T-cell (primary cell): ENCODE measurements at places on chromosomes 12 and 14. TPM values are rescaled to one million over a fixed set of nuclear protein-coding genes. Genes with fewer than 3 reads are reported as not detected.

The C12orf50 gene
- total RNA-seq: 0.09 TPM

The FGF6 gene
- not detected for total RNA-seq

The ANKS1B gene
- 0.18 TPM for total RNA-seq

The PSMC1 gene
- total RNA-seq: 57.3 TPM

The RNASE3 gene
- not detected for total RNA-seq

DNA sequence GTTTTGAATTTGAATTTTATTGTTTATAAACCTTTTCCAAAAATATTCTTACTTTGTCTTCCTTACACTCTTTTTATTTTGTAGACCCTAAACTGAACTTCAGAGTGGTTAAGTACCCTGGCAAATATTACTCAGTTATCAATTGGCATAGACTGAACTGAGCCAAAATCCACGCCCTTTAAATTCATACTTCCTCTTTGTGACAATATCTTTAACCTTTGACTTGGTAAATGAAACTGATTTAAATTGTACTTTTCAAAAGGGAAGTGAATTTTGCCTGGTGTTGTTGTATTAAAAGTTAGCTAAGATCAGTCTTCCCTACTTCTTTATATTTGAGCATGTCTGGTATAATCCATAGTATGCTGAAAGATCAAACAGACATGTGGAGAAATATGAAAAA lies 184.3 kb upstream of the USP15 start:
- no peak for DNase-seq

- no peak for DNase-seq
Observed at GRCh38 chr12:31322801-31323207, 3.1 kb downstream of the SINHCAF start.

DNA sequence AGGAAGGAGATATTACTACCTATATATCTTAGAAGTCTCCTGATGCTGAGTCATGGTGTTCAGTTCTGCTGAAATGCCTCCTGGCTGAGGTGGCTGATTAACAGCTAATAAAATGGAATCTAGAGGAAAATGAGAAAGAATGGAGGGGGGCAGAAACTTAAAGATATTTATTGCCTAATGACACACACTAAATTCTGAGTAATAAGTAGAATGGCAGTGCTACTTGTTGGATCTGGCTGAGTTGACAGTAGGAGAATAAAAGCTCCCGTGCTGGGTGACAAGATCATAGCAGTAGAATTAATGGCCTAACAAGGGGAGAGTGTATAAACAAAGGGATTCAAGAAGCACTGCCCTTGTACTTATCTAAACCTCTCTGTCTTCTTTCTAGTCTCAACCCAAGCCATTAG lies 137.5 kb downstream of the CNTN1 start:
- DNase-seq: no peak

DNA sequence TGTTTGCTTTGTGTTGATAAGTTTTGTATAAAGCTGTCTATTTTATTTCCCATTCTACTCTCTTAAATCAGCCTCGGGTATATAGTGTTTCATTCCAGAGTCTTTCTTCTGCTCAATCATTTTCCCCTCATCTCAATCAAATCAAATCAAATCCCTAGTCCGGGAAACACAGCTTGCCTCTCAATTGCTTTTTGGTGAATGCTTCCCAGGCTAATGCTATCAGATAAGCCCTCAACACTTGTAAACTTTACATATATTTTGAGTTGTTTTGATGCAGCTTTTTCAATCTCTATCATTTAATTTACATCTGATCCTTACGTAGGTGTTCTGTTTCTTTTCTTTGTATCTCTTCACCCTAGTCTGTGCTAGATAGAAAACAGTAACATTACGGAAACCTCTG lies 416.7 kb upstream of the PDE3A start:
- DNase-seq: no peak

DNA sequence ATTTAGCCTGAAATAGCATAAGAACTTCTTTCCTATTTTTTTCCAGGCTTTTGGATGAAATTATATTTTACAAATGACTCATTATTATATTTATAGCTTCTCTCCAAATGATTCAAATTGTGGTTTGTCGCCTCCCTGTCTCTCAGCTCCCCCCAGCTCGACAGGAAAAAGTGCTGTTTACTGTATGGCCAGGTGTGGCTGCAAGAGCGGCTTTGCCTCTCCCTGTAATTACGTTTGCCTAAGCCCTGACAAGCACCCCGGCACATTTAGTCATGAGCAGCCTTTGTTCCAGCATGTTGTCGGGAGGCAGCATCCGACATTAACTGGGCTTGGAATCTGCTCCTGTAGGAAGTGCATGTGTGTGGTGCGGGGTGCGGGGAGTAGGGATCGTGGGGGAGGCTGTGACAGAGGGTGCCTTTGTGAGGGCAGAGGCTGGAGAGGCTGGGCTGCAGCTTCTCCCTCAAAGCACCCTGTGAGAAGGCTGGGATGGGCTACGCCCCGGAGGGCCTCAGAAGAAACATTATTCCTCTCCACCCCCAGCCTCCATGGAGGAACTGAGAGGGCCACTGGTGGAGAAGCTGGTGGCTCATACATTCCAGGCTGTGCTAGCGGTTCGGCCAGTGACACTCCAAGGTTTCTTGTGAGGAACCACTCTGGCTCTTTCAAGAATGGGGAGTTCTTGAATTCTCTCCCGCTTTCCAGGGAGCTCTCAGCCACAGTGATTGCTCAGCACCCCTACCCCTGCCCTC lies 42.1 kb upstream of the CTDSP2 start:
- peak; percentile 19 for DNase-seq

DNA sequence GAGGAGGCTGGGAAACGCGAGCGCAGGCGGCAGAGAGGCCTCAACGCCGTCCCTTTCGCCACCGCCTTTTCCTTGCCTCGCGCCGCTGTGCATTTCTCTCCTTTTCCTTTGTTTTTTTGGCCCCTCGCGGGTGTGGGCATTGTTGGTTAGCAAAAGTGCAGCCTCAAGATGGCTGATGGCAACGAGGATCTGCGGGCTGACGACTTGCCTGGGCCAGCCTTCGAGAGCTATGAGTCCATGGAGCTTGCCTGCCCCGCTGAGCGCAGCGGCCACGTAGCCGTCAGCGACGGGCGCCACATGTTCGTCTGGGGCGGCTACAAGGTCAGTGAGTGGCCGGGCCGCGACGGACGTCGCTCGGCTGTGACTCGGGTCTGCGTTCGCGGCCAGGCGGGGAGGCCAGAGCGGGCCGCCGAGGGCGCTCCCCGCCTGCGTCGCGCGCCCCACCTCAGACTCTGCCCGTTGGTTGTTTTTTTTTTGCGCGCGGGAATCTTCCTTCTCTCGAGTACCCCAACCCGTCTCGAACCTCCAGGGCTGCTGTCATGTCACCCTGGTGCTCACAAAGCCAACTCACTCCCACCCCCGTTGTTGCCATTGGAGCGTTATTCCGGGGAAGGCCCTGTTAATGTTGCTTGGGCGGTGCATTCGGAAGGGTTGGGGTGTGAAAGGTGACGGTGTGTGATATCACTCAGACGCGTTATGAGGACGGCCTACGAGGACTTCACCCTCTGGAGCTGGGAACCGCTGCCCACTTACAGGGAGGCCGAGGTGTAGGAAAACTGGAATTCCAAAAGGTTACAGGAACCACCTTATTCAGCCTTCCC lies 558 bp downstream of the KLHDC2 start:
- DNase-seq: peak; percentile 68

DNA sequence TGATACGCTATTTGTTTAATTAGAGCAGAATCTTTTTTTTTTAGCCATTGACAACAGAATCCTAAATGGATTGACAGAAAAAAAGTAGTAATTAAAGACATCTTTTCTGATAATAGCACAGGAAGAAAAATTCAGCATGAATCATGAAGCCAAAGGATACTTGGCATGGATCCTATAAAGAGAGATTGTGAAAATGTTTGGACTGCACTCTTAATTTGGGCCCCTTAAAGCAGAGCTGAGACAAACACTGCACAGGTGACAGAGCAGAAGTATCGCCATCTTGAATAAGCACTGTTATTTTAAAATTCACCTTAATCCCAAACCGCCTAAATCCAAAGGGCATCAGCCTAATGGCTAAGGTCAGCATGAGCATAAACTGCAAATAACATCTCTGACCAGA lies 48.8 kb upstream of the SEL1L start:
- DNase-seq: no peak

DNA sequence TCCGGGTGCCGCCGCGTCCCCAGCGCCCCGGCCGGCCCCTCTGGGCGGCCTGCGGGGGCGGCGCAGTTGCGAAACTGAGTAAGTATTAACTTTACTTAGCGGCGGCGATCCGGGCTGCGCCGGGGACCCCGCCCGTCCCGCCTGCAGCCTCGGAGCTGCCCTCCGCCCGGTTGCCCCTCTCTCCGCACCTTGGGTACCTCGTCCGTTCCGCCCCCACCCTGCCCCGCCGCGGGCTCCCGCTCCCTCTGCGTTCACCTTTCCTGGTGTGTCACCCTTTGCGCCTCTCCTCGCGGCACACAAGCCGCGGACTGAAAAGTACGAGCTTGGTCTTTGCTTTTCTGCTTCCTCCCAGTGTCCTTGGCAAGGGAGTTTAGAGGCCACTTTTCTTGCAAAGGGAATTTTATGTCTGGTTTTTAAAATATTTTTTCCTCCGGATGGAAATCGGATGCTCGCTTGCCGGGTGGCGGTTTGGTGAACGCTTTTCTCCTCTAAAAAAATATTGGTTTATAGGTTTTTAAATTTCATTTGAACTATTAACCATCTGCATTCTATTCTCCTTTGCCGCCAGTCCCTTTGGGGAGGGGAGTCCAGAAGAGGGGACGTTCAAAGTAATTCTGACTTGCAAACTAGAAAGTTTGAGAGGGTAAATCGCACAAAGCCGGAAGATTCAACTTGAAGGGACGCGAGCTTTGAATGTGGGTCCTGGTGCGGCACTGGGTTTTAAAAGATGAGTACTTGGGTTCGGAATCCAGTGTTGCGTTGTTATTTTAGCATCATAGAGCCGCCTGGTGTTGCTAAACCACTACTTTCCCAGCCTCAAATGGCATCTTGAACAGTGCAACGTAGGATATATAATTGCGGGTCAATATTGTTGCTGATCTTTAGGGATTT lies 834 bp downstream of the RASSF8 start:
- no peak for DNase-seq

DNA sequence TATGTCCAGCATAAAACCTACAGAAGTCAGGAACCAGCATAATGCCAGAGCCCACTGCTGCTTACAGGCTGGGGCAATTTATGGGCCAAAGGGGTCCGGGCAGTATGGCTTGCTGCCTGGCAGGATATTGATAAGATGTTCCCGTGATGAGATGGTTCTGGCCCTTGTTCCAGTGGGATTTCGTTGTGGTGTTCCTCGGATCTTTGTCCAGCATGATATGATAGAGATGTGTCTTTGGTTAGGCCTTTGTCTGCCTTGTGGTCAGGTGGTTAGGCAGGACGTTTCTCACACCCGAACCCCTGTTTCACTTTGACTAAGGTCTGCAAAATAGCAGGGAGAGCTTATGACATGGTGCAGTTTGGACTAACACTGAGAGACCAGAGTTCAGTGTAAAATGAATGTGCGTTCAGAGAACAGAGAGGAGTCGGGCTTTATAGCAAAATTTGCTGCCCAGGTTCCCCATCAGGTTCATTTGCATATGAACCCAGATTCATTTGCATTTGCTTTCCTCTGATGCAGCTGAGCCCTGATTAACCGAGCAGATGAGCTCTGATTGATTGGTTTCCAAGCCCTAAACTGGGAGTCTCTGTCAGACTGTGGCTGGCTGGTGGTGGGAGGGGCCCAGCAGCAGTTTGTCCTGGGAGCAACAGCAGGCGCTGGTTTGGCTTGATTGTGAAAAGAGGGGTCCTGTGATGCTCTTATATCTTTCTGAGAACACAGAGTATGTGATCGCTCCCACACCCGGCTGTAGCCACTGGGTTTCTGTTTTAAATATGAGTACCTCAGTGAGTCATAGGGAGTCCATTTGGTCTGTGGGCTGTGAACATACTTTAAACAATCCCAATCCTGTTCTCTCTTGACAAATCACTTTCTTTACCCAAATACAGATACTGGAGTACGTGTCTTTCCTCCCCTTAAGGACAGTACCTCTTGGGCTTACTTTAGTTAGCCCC lies 156.3 kb upstream of the PZP start:
- DNase-seq: no peak

DNA sequence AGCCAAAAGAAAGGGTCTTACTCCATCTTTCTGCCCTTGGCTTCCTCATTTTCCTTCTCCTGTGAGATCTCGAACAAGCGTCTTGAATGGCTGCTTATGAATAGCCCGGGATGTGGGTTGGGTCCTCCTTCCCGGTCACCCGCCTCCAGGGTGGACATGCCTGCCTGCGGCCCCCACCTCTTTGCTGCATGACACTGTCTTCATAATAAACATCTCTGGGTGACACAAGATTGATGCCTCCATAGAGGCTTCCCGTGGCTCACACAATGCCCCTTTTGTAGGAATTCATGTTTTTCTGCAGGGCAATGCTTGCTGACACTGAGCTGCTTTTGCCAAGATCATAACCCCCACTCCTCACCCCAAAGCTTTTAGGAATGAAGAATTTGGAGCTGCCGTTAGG lies 125.9 kb downstream of the ZNF664 start:
- DNase-seq: no peak

- no peak for DNase-seq
Observed at GRCh38 chr14:104573930-104574329, 5.6 kb upstream of the C14orf180 start.

- DNase-seq: no peak
Observed at GRCh38 chr12:104788840-104789271, 169.2 kb downstream of the SLC41A2 start.
